ENCODE measurements at places on chromosomes 7 and 10. TPM values are rescaled to one million over a fixed set of nuclear protein-coding genes. Genes with fewer than 3 reads are reported as not detected.
A peak's percentile ranks its signal among the peaks of the same experiment; 100 is the strongest.

- no peaks in the 10 kb centered on the region for H3K27me3 ChIP-seq
- no peaks in the 10 kb centered on the region for H3K36me3 ChIP-seq
- DNase-seq = no peak
- H3K4me3 ChIP-seq = no peak overlapping the region
- no peak overlapping the region for H3K27ac ChIP-seq
- H3K4me1 ChIP-seq = no peaks in the 10 kb centered on the region
Observed at GRCh38 chr7:99061001-99061776, 82.7 kb downstream of the SMURF1 start.

The MYOF gene
- total RNA-seq = 41.8 TPM

DNA sequence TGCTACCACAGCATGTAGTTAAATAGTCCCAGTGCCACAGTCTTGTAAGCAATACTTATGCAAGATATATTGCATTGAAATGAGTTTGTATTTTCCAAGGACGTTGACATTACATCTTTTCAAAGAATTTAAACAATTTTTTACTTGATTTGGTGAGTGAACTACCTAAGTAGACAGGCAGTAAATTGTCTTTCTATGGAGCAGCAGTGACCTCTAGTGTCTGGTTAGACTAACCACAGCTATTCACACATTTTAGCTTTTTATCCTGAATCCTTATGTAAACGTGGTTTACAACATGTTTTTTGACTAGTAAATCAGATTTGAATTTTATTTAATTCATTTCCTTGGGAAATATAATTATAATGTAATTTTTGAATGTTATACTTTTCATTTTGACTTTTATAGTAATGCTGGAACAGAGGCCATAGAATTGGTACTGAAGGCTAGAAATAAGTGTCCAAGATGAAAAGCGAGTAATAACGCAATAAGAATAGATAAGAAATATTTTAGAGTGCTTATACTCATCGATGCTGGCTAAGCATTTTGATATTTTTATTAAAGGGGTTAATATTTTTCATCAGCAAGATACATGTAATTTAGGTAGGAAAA, 5.6 kb downstream of the LRRTM3 start:
- H3K27ac ChIP-seq = no peak overlapping the region
- H3K4me1 ChIP-seq = no peaks in the 10 kb centered on the region
- peak; percentile 75 for DNase-seq
- H3K27me3 ChIP-seq = peaks cover 22% of the 10 kb centered on the region
- H3K4me3 ChIP-seq = no peak overlapping the region

The LRRC27 gene
- 8.3 TPM for total RNA-seq

- no peaks in the 10 kb centered on the region for H3K36me3 ChIP-seq
- H3K27ac ChIP-seq = no peak overlapping the region
- no peak overlapping the region for H3K4me3 ChIP-seq
- peak; percentile 49 for DNase-seq
- no peaks in the 10 kb centered on the region for H3K4me1 ChIP-seq
Observed at GRCh38 chr7:30062587-30062986, 34.4 kb downstream of the PLEKHA8 start.

- H3K36me3 ChIP-seq = no peaks in the 10 kb centered on the region
- no peak overlapping the region for H3K27ac ChIP-seq
- DNase-seq = no peak
Observed at GRCh38 chr10:36504758-36505157, 620.6 kb upstream of the ANKRD30A start.

GRCh38 chr7:463817-464453, 55.7 kb downstream of the PDGFA start:
- no peak overlapping the region for H3K27ac ChIP-seq
- DNase-seq = no peak
- H3K4me3 ChIP-seq = no peak overlapping the region
- H3K4me1 ChIP-seq = peaks cover 26% of the 10 kb centered on the region
- H3K36me3 ChIP-seq = no peaks in the 10 kb centered on the region
- no peaks in the 10 kb centered on the region for H3K27me3 ChIP-seq

The PRXL2A gene
- 159 TPM for total RNA-seq

- no peaks in the 10 kb centered on the region for H3K27me3 ChIP-seq
- no peaks in the 10 kb centered on the region for H3K36me3 ChIP-seq
- no peak overlapping the region for H3K27ac ChIP-seq
- no peak for DNase-seq
Observed at GRCh38 chr7:132354527-132354926, 221.7 kb downstream of the PLXNA4 start.

The PMPCB gene
- total RNA-seq = 67.6 TPM

The ANLN gene
- 26.3 TPM for total RNA-seq

DNA sequence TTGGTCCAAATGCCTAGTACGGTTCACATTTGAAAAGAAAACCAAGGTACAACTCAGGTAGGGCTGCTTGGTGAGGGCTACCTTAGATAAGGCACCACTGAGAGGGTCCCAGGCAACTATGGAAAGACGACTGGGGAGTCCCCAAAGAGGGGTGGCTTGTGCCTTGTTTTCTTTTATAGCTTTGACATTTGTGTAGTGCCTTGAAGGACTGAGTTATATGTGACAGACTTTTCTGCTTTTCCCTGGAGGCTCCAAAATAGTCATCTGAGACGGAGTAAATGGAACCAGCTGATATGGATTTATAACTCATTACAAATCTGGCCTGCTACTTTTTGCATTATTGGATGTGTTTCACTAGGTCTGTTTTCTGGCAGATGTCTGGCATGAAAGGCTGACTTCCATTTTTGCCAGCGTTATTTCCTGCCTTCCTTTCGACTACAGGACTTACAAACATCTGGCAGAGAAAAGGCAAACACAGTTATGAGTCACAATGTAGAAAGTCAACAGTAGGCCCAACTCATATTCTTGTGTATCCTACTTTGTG, 88.2 kb upstream of the IMMP2L start:
- H3K27ac ChIP-seq = peak overlapping the region; percentile 8
- peaks cover 5% of the 10 kb centered on the region for H3K4me1 ChIP-seq
- H3K4me3 ChIP-seq = no peak overlapping the region
- peak; percentile 34 for DNase-seq

DNA sequence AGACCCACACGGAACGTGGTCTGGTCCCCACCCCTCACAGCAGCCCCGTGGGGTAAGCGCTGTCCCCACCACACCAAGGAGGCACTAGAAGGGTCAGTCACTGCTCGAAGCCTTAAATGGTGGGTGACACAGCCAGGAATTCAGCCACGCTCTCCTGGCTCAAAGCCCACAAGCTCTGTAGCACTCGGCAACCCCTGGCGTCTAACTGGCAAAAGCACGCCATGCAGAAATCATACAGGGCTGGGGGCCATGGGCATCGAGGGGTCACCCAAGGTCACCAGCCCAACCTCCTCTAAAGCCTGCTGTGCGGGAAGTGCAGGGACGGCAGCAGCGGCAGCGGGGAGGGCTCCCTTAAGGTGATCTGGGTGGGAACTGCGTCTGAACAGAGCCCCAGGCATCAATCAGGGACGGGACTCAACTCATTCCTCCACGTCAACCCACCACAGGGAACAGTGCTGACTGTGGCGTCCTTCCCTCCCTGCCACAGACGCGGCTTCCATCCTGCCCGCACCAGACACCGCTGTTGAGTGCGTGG, 7.8 kb downstream of the GPER1 start:
- H3K4me1 ChIP-seq = peaks cover 19% of the 10 kb centered on the region
- H3K36me3 ChIP-seq = no peaks in the 10 kb centered on the region
- H3K27me3 ChIP-seq = no peaks in the 10 kb centered on the region
- DNase-seq = no peak

GRCh38 chr7:101725921-101726320, 91.5 kb upstream of the CUX1 start:
- no peak for DNase-seq
- no peaks in the 10 kb centered on the region for H3K27me3 ChIP-seq
- H3K4me3 ChIP-seq = no peak overlapping the region
- no peak overlapping the region for H3K27ac ChIP-seq

The TCAF1 gene
- total RNA-seq = 118 TPM

GRCh38 chr7:128129224-128129864, 98.1 kb upstream of the LRRC4 start:
- no peaks in the 10 kb centered on the region for H3K36me3 ChIP-seq
- H3K4me1 ChIP-seq = no peaks in the 10 kb centered on the region
- no peak for DNase-seq
- no peak overlapping the region for H3K27ac ChIP-seq

DNA sequence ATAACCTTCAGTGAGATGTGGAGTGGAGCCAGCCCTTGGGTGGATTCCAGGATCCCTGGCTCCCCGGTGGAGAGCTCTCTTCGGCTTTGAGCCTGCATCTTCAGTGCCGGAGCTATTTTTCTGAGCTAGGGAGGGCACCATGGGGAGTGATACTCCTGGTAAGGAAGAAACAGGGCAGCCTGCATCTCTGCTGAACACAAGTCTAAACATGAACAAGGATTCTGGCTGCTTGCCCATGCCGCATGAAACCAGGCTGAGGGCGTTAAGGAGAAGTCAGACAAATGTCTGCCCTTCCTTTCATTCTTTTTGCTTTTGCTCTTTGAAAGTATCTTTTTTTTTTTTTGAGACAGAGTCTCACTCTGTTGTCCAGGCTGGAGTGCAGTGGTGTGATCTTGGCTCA, 60.4 kb downstream of the EVX1 start:
- peak; percentile 15 for DNase-seq
- no peak overlapping the region for H3K4me3 ChIP-seq
- no peaks in the 10 kb centered on the region for H3K27me3 ChIP-seq
- H3K4me1 ChIP-seq = no peaks in the 10 kb centered on the region
- no peak overlapping the region for H3K27ac ChIP-seq

DNA sequence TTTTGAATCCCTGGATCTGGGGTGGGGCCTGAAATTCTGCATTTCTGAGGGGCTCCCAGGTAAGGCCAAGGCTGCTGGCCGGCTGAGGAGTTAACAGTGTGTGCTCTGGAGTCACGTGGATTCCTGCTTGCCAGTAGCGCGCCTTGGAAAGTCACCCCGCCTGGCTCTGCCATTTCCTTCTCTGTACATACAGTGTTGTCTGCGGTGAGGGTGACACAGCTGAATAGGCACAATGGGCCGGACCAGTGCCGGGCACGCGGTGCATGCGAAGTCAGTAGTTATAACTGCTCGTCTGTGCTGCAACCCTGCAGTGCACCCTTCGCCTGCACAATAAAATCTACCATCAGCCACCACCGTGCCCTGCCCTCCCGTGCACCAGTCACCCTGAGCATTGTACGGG, 68.0 kb upstream of the EEPD1 start:
- no peak overlapping the region for H3K4me3 ChIP-seq
- no peaks in the 10 kb centered on the region for H3K36me3 ChIP-seq
- no peak overlapping the region for H3K27ac ChIP-seq
- DNase-seq = no peak
- no peaks in the 10 kb centered on the region for H3K27me3 ChIP-seq
- no peaks in the 10 kb centered on the region for H3K4me1 ChIP-seq

The PDE6C gene
- 0.07 TPM for total RNA-seq

The LCOR gene
- total RNA-seq = 52.4 TPM

DNA sequence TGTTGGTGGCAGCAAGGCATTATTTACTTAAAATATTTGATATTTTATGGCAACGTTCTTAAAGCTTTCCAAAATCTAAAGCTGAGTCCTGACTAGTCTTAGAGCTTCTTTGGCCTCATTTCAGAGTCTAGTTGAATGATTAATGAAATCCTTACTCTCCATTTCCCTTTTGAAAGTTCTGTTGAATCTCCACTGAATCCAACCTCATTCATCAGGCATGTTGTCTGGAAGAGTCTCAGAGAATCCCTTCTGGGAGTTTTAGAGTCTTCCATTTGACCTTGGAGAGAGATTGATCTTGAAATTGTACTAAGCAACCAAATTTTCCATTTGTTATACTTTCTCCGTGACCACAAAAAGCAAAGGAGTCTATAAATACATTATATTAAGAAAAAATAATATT, 198.5 kb upstream of the TMEM196 start:
- no peak overlapping the region for H3K4me3 ChIP-seq
- no peak overlapping the region for H3K27ac ChIP-seq
- no peaks in the 10 kb centered on the region for H3K36me3 ChIP-seq
- no peaks in the 10 kb centered on the region for H3K4me1 ChIP-seq
- no peaks in the 10 kb centered on the region for H3K27me3 ChIP-seq
- no peak for DNase-seq
